ENCODE measurements at places on chromosomes 2 and 18.

DNA sequence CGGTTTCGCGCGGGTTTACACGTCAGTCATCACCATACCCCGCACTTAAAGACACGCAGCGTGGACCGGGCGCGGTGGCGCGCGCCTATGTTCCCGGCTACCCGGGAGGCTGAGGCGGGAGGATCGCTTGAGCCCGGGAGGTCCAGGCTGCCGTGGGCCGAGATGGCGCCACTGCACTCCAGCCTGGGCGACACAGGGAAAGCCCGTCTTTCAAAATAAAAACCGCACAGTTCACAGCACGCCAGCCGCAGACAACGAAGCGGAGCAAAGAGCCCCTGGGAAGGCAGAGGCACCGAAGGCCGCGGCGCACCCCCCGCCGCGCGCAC, 328 bp downstream of the DTYMK start:
- no peak for DNase-seq

DNA sequence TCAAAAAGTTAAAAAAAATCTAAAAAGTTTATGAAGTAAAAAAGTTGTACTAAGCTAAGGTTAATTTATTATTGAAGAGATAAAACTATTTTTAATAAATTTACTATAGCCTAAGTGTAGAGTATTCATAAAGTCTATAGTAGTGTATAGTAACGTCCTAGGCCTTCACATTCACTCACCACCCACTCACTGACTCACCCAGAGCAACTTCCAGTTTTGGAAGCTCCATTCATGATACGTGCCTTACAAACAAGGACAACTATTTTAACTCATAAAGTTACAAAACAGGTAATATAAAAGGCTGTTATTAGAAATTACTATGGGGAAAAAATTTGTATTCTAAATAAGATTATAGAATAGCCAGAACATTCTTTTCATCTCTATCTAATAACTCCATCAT, 158.9 kb upstream of the FN1 start:
- DNase-seq, result no peak

- no peak for DNase-seq
Observed at GRCh38 chr2:23283653-23284052, 101.3 kb upstream of the KLHL29 start.

DNA sequence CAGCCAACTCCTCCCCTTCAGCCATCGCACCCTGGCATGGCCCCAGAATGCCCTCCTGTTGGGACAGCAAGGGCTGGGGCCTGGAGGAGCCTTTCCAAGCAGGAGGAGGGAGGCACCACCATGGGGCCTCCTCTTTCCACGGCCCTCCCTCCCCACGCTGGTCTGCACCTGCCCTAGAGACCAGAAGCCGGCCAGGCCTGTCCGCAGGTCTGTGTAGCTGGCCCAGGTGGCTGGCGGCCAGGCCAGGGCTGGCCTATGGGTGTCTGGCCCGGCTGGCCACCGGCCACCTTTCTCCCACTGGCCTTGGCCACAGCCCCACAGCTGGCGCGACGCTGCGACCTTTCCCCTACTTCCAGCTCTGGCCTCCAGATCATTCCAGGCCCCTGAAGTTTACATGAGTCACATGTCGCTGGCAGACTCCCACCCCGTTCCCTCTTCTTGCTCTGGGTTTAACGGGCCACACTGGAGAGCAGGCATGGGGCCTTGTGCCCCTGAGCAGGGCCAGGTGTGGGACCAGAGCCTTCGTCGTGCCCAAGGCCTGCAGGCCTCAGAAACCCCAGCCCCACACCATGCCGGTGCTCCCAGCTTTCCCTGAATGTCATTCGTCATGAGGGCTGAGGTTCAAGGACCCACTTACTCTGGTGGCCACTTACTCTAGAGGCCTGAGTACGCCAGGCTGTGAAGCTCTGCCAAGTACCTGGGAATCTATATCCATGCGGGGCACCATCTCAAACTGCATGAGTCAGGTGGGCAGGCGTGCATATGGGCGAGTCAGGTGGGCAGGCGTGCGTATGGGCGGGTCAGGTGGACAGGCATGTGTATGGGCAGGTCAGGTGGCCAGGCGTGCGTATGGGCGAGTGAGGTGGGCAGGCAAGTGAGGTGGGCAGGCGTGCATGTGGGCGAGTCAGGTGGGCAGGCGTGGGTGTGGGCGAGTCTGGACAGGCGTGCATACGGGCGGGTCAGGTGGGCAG, 33.3 kb upstream of the KLF11 start:
- no peak for DNase-seq

Data from neural progenitor cell (in vitro differentiated cells).